NCI-H345 (cell line): ENCODE measurements at places on chromosomes 4 and X.

GRCh38 chr4:137266511-137266910 is 265.8 kb downstream of the PCDH18 start:
- DNase-seq, result no peak

DNA sequence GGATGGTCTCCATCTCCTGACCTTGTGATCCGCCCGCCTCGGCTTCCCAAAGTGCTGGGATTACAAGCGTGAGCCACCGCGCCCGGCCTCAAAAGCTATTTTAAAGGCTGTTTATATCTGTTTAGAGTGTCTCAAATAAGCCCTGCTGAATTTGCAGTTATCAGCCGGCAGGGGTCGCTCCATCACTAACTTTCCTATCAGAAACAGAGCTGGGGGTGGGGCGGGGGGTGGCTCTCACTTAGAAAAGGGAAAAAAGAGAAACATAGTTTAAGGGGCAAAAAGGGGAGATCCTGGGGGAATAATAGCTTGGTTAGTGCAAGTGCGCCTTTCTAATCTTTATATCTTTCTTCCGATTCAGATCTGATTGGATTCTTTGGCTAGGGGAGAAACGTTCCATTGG is 450.7 kb downstream of the UBE2NL start:
- no peak for DNase-seq

DNA sequence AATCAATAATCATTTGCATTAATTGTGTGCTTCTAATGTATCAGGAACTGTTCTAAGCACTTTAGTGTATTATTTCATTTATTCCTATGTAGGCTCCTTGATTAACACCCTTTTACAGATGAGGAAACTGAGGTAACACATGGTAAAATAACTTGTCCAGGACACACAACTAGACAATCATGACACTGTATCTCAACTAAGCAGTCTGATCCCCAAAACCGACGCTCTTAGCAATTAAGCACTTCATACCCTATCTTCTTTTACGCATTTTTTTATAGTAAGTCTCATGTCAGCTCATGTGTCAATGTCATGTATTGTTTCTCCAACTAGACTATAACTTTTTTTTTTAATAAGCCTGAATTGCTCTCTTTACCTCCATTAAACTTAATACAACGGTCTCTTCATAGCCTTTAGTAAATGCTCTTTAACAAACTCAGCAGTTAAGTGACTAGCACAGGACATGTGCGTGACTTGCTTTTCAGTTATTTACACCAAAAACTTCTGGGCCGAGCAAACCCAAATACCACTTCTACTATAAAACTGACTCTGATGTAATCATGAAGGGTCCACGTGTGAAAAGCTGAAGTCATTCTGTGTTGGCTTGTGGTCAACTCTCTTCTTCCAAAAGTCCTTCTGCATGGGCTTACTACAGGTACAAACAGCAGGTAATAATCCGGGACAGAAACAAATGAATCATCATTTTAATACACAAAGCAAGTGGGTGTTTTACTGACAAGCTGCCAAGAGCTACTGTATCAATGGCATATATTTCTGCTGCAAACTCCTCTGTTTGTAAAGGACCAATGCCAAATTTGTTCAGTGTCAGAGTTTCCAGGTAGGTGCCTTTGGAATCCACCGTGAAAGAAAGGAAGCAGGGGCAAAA is 7.9 kb upstream of the AMBN start:
- DNase-seq, result peak; percentile 90

DNA sequence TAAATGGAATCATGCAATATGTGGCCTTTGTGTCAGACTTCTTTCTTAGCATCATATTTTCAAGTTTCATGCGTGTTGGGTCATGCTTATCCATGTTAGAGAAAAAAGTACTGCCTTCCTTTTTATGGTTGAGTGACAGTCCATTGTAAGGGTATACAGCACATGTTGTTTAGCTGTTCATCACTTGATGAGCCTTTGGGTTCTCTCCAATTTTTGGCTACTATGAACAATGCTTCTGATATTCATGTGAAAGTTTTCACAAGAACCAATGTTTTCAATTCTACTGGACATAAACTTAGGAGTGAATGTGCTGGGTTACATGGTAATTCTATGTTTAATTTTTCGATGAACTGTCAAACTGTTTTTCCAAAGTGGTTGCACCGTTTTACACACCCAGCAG is 28.1 kb upstream of the LNX1 start:
- peak; percentile 29 for DNase-seq

- no peak for DNase-seq
Measured at GRCh38 chr4:38387348-38387747, 276.7 kb upstream of the KLF3 start.

- no peak for DNase-seq
Measured at GRCh38 chrX:48035891-48036290, 29.1 kb downstream of the SPACA5 start.

GRCh38 chr4:74675673-74676279 is 118.5 kb downstream of the BTC start:
- DNase-seq, result no peak

- no peak for DNase-seq
Measured at GRCh38 chr4:152247271-152247975, 288.5 kb downstream of the FBXW7 start.

GRCh38 chr4:111984169-111984819 is 161.0 kb upstream of the FAM241A start:
- no peak for DNase-seq

DNA sequence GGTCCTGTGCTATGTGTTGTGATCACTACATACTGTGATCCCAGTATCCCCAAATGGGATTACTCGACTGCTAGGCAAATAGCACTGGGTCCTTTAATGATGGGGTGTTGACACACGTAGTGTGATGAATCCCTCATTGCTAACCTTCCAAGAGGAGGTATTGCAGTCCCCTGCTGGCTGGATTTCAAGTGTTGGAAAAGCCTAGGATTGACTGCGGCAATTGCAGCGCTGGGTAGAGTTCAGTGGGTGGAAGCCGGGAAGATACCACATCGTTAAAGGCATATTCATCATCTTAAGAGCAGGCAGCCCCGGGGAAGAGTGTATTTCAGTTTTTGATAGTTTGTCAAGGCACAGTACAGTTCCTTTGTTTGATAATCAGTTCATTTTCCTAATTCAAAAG is 159.9 kb downstream of the TRIML1 start:
- no peak for DNase-seq

- DNase-seq, result no peak
Measured at GRCh38 chr4:41161355-41161754, 53.0 kb downstream of the APBB2 start.

DNA sequence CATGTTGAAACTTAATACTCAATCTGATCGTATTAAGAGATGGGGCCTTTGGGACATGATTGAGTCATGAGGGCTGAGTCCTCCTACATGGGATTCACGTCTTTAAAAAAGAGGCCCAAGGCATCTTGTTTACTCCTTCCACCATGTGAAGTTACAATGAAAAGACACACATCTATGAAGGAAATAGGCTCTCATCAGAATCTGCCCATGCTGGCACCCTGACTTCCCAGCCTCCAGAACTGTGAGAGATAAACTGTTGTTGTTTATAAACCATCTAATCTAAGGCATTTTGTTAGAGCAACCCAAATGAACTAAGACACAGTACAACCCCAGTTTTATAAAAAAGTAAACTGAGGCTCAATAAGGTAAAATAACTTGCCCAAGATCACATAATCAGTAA is 32.3 kb downstream of the PPP3CA start:
- no peak for DNase-seq

- DNase-seq, result peak; percentile 3
Measured at GRCh38 chr4:127140306-127140705, 492.5 kb upstream of the INTU start.

DNA sequence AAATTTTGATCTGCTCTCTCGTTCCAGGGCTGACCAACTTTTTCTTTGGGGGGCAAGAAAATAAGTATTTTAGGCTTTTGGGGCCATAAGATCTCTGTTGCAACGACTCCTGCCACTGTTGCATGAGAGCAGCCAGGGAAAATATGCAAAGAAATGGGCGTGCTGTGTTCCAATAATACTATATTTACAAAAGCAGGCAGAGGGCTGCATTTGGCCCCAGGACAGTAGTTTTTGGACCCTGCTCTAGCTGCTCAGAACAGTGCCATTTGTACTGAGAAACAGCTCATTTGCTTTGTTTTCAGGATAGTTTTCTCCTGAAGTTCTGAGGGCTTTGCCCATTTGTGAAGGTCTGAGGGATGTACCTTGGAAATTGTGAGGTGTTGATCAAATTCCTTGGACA is 135.1 kb upstream of the MBNL3 start:
- no peak for DNase-seq

GRCh38 chrX:115268421-115268820 is 21.1 kb upstream of the LUZP4 start:
- no peak for DNase-seq

DNA sequence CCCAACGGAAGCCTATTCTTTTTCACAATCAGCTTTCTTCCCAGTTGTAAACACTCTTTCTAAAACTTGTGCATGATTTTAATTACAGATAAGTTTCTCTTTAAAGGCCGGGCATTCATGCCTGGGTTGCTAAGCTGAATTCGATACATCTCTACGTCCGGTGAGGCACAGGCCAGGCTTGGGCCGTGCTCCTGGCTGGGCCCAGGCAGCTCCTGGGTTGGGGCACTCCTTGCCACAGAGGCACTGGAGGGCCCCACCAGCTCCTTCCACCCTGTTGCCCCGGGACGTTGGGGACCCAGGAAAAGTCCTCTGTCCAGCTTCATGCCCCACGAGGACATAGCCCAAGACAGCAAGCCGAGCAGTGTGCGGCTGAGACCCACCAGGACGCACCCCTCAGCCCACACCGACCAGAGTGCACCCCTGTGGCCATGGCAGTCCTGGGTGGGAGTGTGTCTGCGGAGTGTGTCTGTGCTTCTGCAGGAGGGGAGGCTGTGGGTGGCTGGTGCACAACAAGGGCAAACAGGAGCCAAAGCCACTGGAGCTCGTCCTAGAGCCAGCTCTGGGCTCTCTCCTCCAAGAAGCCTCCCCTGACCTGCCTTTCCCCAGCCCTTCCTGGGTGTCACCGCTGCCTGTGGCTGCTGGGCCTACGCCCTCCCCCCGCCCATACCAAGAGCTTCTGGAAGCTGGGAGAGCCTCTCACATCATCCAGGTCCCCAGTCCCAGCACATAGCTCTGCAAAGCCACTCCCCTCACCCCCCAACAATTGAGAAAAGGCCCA is 128.0 kb upstream of the NKX1-1 start:
- DNase-seq, result no peak

GRCh38 chrX:76453737-76454406 is 26.4 kb downstream of the MAGEE1 start:
- no peak for DNase-seq

- no peak for DNase-seq
Measured at GRCh38 chr4:93072292-93072691, 756.3 kb upstream of the ATOH1 start.

GRCh38 chr4:150045410-150045809 is 32.8 kb upstream of the DCLK2 start:
- DNase-seq, result no peak

GRCh38 chr4:53205970-53206369 is 159.9 kb downstream of the SCFD2 start:
- no peak for DNase-seq

DNA sequence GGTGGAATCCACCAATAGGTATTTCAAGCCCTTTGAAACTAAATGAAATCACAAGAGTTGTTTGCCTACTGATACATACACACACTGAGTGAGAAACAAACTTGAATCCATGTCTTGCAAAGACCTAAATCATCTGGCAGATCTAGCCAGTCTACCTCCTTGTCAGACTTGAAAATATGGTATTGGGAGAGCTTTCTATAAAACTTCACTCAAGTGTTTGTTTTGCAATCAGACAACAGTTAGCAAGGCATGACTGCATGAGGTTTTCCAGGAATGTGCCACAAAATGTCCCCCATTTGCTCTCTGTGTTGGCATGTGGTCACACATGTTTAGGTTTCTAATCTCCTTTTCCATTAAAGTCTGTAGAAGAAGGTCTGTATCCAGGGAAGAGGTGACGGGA is 52.4 kb downstream of the MAP3K15 start:
- no peak for DNase-seq
